Dermis microvascular lymphatic vessel endothelial cell (primary cell): ENCODE measurements at places on chromosomes 7 and 10.

GRCh38 chr7:43387932-43388331 is 195.0 kb upstream of the STK17A start:
- DNase-seq: no peak

- no peak for DNase-seq
These were observed 12.9 kb downstream of the EXOC4 start for GRCh38 chr7:133265821-133266220.

- no peak for DNase-seq
These were observed 50.5 kb upstream of the FOXP2 start for GRCh38 chr7:114364151-114364550.

GRCh38 chr7:29194594-29195427 is at the start of gene CHN2:
CHN2 (plus strand) TSS chr7:29194775.
- DNase-seq: no peak

GRCh38 chr7:41915871-41916270 is 213.0 kb upstream of the INHBA start:
- no peak for DNase-seq

GRCh38 chr7:90648107-90648506 is 52.0 kb downstream of the CDK14 start:
- no peak for DNase-seq

DNA sequence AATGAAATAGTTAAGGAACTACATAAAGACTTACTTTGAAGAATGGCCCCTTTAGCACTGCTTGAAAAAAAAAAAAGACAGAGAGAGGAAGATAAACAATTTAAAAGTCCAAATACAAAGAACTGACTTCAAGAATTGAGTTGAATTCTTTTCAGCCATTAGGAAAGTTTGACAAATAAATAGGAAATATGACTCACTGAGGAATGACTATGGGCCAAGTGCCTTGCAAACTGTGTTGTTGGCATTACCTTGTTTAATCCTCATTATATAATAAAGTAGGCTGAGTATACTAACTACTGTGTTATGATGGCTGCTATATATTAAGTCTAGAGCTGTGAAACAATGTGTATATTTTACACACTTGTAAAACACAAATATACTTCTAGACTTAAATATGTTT is 151.1 kb downstream of the ELMO1 start:
- peak; percentile 87 for DNase-seq

DNA sequence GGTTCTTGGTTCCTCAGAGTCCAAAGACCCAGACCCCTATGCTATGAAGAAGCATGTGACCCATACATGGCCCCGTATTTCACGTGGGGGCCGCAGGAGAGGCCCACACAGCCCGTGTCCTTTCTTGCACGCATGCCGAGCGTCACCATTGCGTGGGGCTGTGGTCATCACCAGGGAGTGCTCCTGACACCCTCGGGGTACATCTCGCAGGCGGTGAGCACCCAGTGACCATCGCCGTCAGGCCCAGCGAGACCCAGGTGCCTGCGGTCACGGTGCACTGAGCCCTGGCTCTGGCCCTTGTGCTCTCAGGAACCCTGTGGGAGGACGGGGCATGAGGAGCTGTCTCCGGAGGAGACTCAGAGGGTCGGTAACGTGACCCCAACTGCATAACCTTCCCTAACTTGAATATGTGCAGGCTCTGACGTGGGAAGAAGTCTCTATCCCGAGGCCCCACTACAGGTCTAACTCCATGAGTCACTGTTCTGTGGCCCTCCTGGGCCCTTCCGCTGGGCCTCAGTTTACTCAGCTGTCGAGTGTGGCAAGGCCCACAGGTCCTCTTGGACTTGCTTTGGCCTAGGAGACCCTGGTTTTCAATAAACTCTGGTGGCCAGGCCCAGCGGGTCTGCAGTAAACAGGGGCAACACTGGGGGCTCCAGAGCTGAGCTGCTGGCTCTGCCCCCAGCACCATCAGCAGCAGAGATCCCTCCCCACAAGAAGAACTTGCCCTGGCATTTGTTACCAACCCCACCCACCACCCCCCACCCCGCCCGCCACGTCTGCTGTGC is 503.9 kb downstream of the PTPRN2 start:
- DNase-seq: no peak

DNA sequence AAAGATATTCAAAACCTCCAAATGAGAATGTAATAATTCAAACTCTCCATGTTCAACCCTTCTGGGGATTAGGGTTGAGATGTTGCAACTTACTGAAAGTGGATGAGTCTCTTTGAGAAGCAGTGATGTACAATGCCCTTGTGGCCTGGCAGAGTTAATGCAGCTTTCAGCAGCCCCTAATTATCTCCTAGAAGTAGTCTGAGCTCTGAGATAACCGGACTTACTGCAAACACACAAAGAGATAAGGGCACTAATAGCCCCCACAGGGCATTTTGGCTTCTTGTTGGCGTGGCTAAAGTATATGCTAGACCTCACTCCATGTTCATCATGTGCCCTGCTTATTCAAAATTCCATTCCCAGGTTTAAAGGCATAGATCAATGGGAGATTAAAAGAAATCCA is 404.7 kb downstream of the NEBL start:
- DNase-seq: no peak
